Activated gamma-delta T cell treated with anti-CD3 and anti-CD28 coated beads, Interleukin-2, amount 50 U/mL, for 16 hours (primary cell): ENCODE measurements at places on chromosomes 6 and 20.

DNA sequence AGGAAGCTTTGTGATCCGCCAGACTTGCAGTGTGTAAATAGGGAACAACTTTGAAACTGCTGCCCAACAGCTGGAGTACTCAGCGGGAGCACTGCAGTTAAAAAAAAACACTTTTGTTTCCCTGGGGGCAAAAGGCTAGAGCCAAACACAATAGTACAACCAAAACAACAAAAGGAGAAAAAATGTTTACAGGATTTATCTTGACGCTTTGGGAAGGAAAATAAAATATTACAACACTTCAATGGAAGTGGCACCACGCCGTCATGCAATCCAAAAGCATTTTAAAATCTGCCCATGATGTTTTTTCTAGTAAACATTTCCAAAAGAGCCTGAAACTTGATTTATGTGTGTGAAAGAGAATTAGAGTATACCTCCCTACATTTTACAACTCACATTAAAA lies 26.0 kb downstream of the PTPRK start:
- DNase-seq, result no peak

- peak; percentile 97 for DNase-seq
Observed at GRCh38 chr20:63864978-63865640, at the start of gene TPD52L2. TSS of gene TPD52L2 (plus strand) at chr20:63865270. CDS start at chr20:63865366, 96 bp downstream.

GRCh38 chr6:84026721-84027164 lies 6.8 kb upstream of the MRAP2 start:
- no peak for DNase-seq

GRCh38 chr20:16709017-16709416 lies 20.8 kb upstream of the SNRPB2 start:
- DNase-seq, result no peak

- DNase-seq, result no peak
Observed at GRCh38 chr6:139062932-139063646, 34.5 kb downstream of the ABRACL start.

- no peak for DNase-seq
Observed at GRCh38 chr6:31545291-31545690, 1.1 kb downstream of the ATP6V1G2 start.

- DNase-seq, result no peak
Observed at GRCh38 chr6:1130709-1131108, 181.2 kb upstream of the FOXQ1 start.

GRCh38 chr6:118746145-118746824 lies 94.9 kb upstream of the CEP85L start:
- no peak for DNase-seq

- no peak for DNase-seq
Observed at GRCh38 chr20:3781153-3781910, at the start of gene SPEF1. TSS of gene SPEF1 (minus strand) at chr20:3781448. CDS start at chr20:3781287, 161 bp downstream.

- DNase-seq, result no peak
Observed at GRCh38 chr6:112941613-112942012, 594.5 kb downstream of the RFPL4B start.

DNA sequence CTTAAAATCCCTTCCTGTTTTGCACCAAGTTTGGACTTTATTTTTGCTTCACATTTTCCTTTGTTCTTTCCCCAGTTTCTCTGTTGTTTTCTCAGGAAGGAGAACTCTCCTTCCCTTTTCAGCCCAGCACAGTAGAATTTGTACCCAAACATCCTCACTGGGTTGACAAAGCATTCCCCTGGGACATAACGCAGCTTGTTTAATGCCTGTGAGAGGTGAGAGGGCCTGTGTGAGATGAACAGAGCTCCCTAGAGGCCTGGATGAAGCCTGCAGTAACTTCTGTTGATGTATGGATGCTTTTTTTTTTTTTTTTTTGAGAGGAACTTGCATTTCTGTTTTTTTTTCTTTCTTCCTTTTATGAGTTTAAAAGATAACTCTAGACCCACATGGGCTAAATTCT lies 104.9 kb upstream of the SLC22A23 start:
- no peak for DNase-seq

GRCh38 chr6:168858926-168859325 lies 394.7 kb downstream of the THBS2 start:
- DNase-seq, result no peak

DNA sequence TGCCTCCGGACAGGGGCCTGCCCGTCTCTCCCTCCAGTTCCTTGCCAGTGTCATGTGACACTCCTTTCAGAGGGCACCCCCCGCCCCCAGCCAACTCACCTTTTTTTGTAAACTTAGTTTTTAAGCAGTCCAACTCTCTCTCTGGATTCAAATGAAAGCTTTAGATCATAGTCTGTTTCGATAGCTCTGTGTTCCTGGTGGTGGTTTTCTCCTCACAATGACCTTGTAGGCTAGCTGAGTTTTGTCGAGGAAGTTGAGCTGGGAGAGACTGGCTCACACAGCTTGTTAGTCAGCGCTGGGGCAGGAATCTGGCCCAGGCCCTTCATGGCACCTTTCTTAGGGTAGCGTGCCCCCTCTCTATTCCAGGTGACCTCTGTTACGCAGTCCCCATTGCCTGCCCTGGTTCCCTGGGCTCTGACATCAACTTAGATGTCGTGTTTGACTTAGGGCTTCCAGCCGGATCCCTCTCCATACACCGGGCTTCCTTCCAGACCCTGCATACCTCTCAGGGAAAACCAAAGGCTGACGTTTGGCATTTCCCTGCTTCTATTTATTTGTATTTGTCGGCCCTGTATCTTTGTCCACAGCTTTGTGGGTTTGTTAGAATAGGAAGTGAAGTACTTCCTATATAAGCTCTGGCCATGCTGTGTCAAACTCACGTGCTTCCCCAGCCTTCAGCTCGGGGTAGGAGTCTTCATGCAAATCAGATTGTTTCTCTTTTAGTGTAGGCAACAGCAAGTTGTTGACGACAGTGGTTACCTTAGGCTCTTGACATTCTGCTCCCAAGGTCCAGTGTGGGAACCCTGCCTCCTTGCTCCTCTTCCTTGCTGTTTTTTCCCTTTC lies 12.7 kb downstream of the IGF2R start:
- DNase-seq, result no peak

GRCh38 chr6:20599302-20600051 lies 65.2 kb downstream of the CDKAL1 start:
- DNase-seq, result no peak

DNA sequence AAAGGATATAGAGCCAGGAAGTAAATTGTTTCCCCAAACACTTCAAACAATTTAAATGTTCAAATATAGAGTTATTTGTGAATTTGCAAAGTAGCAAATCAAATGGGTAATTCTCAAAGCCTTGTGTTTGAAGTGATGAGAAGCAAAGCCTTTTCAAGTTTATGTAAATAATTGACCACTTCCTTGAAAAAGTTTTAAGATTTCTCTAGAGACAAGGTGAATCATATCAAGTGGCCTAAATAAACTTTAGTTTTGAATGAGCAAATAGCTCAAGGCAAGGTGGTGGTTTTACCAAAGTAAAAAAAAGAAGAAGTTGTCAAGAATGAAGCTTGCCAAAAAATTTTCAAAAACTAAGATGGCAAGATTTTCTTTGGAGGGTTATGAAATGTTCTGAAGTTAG lies 42.6 kb upstream of the IFNGR1 start:
- no peak for DNase-seq

DNA sequence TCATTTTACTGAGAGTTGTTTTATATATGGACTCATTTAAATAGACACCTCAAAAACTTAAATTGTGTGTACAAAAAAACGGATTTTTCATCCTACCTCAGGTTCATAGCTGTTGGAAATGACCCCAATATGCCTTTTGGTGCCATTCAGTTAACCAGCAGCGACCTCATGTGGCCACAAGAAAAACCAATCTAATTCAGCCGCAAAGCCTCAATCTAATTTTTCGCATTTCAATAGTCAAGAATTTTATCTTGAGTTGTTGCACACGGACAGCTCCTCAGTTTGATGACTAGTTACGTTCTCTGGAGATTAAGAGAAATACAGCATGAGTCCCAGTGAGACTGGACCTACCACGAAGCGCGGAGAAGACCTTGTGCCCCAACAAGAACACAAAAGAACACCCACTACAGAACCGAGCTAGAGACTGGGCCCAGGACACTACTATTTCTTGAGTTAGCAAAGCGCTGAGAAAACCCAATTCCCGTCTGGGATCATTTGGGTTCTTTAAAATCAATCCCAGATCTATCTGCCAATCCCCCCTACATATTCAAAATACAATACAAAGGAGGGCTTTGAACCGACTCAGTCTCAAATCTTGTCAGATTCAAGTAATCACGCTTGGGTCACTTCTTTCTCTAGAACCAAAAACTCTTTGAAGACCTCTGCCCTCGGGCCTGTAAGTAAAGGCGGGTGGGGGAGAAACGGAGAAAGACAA lies 1.1 kb downstream of the TCP11 start:
- peak; percentile 19 for DNase-seq

DNA sequence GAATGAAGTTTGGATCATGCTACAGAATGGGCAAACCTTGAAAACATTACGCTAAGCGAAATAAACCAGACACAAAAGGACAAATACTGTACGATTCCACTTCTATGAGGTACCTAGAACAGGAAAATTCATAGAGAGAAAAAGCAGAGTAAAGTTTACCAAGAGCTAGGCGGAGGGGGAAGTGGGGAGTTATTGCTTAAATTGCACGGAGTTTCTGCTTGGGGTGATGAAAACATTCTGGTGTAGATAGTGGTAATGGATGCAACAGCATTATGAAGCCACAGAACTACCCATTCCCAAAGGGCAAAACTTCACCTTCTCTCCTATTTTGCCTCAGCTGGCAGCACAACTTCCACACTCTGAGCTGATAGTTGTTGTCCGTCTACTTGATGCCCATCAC lies 6.4 kb upstream of the PDYN start:
- DNase-seq, result no peak
